ENCODE measurements at places on chromosomes 7 and 10.

DNA sequence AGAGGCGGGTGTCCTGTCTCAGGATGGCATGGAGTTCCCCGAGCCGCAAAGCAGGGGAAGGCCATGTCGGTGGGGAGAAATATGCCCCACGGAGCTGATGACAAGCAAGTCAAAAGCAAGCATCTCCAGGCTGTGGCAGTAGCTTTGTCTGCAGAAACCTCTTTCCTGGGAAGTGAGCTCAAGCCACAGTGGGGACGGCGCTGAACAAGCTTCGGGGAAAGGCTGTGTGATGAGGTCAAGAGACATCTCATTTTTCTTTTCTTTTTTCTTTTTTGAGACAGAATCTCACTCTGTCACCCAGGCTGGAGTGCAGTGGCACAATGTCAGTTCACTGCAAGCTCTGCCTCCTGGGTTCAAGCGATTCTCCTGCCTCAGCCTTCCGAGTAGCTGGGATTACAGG lies 62.6 kb downstream of the ELFN1 start:
- DNase-seq, result no peak

DNA sequence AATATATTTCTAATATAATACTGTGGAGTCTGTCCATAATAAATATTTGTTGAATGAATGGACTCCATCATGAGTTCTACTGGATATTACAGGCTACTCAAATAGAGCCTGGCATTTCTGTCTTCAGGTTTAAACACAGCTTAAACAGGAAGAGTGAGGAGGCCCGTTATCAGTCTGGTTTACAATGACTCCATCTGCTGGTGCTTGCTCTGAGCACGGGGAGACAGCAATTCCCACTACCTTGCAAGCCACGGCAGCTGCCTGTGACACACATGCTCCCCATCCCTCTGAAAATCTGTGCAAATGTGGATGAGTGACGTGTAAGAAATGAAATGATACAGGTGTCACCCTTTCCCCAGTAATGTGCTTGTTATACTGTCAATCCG lies 293.5 kb upstream of the IMMP2L start:
- no peak for DNase-seq

DNA sequence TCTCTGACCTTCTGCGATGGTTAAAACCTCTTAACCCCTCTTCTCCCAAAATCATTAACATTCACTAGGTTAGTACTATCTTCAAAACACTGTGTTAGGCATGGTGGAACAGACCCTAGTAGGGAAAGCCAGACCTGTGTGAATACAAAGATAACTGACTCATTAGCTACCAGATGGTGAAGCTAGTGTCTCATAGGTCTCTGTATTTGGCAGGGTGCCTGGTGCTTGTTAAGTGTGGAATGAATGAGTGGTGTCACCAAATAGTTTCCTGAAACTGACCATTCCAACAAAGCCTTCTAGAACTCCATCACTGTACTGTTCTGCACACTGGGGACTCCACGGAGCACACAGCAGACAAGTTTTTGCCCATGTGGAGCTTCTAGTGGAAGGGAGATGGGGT lies 27.7 kb upstream of the TM9SF3 start:
- no peak for DNase-seq

DNA sequence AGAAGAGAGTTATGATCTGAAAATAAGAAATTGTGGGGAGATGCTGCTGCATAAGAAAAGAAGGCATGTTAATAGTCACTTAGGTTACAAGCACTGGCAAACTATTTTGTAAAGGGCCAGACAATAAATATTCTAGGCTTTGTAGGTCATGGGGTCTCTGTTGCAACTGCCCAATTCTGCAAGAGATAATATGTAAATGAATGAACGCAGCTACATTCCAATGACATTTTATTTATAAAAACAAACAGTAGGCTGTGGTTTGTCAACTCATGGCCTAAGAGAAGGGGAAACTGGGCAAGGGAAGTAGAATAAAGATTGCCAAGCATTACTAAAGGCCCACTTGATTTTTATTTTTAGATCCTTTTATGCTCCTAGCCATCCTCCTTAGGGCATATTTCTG lies 133.1 kb downstream of the RAPGEF5 start:
- no peak for DNase-seq

- DNase-seq, result no peak
These were observed 281.9 kb downstream of the EXOC4 start for GRCh38 chr7:133534816-133535215.

DNA sequence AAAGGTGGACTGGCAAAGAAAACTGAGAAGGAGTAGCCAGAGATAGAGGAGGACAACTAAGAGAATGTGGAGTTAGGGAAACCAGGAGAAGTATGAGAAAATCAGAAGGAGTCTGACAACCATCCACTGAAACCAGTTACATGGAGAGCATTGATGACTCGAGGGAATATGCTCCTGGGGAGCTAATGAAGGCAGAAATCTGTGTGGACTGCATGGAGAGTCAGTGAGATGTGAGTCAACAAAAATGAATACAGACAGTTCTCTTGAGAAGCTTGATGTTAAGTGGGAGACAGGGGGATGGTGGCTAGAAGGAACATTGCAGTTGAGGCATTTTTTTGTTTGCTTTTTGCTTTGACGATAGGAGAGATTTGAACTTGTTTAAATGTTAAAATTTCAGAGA lies 34.3 kb upstream of the ZNF32 start:
- no peak for DNase-seq

- no peak for DNase-seq
These were observed 114.3 kb downstream of the TBXAS1 start for GRCh38 chr7:139943401-139943800.

DNA sequence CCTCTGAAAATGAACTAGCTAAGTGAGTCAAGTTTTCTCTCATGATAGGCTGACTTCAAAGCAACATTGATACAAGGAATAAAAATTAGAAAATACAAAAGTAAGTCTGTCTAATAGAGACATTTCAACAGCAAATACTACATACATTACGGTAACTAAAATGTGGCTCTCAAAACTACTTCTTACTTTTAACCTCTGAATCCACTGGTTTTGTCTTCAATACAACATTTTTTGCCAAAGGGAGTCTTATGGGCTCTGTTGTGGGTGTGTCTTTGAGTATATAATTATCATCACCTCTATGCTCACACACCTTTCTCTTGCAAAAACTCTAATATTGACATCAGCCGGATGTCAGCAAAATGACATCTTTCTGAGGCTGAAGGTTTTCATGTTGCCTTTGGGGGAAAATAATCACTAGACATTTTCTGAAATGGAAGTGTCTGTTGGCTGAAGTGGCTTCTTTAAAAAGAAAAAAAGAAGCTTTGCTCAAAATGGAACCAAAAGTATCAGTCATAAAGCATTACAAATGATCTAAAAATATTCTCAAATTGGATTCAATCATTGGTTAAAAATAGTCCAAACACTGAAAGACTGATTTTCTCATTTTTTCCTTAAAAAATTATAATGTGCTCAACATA lies 41.8 kb upstream of the FAM133B start:
- no peak for DNase-seq

DNA sequence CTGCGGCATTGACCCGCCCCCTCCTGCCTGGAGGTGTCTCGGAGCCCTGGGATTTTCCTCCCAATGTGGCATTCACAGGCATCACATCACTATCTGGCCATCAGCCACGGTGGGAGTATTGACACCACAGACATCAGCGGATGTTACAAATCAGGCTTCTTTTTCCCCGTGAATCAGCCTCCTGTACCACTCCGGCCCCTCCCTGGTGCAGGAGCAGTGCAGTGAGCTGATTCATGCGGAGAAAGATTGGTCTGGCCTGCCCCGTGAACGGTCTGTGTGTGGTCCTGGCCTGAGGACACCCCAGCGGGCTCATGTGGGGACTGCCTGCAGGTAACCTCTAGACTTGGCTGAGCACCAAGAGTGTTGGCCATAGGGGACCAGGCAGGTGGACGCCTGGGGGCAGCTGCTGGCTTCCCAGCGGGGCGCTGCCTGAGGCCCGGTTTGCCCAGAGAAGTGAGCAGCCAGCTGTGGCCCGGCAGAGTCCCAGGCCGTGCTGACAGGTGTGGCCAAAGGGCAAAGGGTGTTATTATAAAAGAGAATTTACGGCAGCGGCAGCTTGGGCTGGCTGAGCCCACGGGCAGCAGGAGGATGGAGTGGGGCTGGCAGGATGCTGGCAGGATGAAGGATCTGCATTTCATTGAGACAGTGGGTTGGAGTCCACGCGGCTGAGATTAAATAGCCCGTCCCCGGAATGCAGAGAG lies 32.1 kb upstream of the GNA12 start:
- DNase-seq, result no peak

DNA sequence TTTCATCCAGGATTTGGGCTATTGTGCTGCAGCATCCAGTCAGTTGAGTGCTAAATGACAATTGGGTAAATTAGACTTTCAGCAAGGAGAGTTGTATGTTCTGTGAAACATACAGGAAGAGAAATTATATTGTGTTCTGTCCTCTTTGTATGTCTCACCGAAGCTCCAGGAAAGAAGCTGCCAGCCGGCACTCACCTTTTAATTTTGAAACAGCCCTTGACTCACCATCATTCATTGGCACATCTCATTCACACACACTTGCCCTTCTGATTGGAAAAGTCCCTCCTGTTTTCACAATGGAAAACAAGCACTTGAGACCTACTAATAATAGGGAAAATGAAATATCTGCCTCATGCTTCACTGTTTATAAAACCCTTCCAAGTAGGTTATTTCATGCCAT lies 495.6 kb downstream of the RPS24 start:
- DNase-seq, result no peak

GRCh38 chr7:95501261-95501832 lies 15.6 kb downstream of the ASB4 start:
- DNase-seq, result no peak

Data from thoracic aorta (tissue), 2 donors.